ENCODE measurements at places on chromosomes 13 and 19.

DNA sequence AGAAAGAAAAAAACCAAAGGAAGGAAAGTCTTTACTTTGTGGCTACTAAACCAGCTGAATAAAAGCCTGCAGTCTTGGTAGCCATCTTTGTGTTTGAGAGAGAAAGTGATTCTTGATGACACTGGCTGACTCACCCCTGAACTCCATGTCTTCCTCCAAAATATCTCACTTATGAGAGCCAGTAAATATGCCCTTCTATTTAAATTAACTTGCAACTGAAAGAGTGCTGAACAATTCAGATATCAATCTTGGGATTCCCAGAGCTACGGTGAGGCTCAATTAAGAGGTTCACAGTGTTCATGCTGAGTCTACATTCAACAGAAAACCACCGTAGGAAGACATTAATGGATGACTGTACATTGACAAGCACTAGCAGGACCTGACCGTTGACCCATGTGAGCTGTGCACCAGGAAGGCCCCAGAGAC lies 57.9 kb downstream of the KCTD12 start:
- peak; percentile 39 for DNase-seq

DNA sequence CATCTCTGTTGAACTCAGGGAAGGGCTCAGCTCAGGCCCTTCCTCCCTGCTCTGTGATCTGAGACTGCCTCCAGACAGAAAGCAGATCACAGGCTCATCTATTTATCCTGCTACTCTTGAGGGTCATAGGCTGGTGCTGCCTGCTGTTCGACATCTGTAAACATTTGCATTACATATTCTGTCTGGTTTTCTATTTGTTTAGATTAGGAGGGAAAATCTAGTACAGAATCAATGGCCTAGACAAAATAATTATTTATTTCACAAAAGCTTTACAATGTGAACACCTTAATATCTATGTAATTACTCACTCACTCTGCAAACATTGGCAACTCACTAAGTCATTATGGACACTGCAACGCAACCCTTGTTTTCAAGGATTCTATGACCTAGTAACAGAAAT lies 43.0 kb downstream of the CEP89 start:
- no peak for DNase-seq

GRCh38 chr13:110155072-110155471 lies 151.9 kb downstream of the COL4A1 start:
- no peak for DNase-seq

DNA sequence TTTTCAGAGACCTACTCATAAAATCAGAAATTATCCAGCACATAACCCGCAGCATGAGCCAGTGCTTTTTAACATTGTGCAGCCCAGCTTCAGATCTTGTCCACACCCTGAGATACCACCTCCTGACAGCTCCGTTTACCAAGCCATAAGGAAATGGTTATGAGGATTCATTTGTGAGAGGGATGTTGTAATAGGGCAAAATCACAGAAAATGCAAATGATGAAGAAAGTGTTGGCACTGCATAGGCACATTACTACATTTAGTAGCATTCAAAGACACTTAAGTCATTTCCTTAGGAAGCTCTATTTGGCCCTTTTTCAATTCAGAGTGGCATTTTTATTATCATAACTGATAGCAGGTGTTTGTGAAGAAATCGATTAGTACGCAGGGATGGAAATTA lies 277.5 kb downstream of the DNAJC15 start:
- DNase-seq: no peak

DNA sequence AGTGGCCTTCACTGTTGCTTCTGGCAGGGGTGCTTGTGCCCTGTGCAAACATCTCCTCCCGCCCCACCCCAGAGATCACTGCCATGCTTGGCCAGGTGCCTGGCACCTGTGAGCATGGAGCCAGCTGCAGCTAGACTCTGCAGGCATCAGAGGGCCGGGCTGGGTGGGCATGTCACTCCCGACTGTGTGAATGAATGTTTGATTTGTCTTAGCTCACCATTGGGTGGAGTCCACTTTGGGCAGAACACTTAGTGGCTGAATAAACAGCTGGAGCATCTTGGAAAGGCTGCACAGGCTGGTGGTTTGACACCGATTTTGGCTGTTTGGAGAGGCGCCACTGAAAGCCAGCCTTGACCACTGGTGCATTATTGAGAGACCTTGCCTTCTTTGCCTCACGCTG lies 267.3 kb downstream of the DLEU7 start:
- DNase-seq: no peak

Measured in mammary epithelial cell (primary cell).